ENCODE measurements at places on chromosomes 16 and 17. TPM values are rescaled to one million over a fixed set of nuclear protein-coding genes. Genes with fewer than 3 reads are reported as not detected.

Gene CYGB
- 9.6 TPM for total RNA-seq

DNA sequence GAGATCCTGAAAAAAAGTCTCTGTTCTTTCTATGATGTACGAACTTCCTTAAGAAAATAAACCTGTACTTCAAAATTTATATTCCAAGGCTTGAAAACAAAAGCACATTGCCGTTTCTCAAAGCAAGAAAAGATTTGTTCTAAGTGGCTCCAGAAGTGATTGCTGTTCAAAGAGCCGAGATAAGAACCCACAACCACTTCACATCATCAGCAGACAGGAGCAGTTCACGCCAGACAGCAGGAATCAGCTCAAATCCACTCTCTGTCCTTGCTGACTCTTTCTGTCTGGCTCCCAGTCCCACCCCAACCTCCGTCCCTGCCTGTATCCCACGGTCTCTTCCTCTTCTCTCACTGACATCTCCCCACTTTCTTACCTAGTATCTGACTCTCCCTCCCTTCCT, 85.0 kb upstream of the MYOCD start:
- no peak overlapping the region for H3K4me3 ChIP-seq
- no peaks in the 10 kb centered on the region for H3K4me1 ChIP-seq
- no peak overlapping the region for H3K27ac ChIP-seq
- DNase-seq: no peak

- H3K27me3 ChIP-seq: no peaks in the 10 kb centered on the region
- no peak for DNase-seq
- H3K4me1 ChIP-seq: no peaks in the 10 kb centered on the region
- H3K4me3 ChIP-seq: no peak overlapping the region
- no peak overlapping the region for H3K27ac ChIP-seq
- no peaks in the 10 kb centered on the region for H3K36me3 ChIP-seq
Measured at GRCh38 chr16:60091529-60091928, 1357.4 kb upstream of the GOT2 start.

DNA sequence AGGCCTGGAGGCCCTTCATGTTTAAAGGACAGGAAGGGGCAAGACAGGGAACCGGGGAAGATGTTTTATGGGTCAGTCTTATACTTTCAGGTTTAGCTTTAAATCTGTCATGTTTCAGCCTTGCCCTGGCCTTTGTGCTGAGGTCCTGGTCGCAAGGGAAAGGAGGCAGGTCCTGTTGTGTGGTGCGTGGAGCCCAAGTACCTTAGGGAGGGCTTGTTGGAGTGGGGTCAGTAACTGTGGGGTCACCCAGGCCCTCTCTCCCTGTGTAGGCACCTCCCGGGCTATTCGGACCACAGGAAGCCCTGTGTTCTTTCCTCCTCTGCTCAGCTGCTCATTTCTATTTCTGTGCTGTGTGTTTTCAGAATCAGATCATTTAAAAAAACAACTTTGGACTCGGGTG, 42.7 kb downstream of the MPRIP start:
- H3K4me1 ChIP-seq: peaks cover 24% of the 10 kb centered on the region
- no peak for DNase-seq
- no peak overlapping the region for H3K4me3 ChIP-seq
- no peak overlapping the region for H3K27ac ChIP-seq

- no peak for DNase-seq
- H3K4me1 ChIP-seq: no peaks in the 10 kb centered on the region
- no peak overlapping the region for H3K4me3 ChIP-seq
- no peaks in the 10 kb centered on the region for H3K36me3 ChIP-seq
Measured at GRCh38 chr16:47254756-47255155, 111.0 kb upstream of the NETO2 start.

DNA sequence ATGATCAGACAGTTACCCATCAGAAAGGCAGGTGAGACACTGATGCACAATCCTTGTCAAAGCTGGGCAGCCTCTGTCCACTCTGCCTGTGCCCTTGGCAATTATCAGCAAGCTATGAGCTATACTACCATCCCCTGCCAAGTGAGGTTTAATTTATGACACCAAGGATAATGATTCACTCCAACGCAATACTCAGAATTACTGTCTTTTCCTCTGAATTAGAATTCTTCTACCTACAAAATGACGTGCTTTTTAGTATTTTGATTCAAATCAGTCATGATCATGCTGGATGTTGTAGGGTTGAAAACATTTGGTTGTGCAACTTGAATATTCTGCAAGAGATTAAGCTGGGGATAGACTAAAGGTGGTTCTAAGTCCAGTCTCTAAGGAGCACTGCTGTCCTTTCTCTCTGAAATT, 116.8 kb upstream of the SOX9 start:
- no peak for DNase-seq
- no peaks in the 10 kb centered on the region for H3K27me3 ChIP-seq
- H3K27ac ChIP-seq: no peak overlapping the region
- H3K4me3 ChIP-seq: no peak overlapping the region

Gene KCNAB3
- total RNA-seq: 1.3 TPM

Gene G6PC1
- not detected for total RNA-seq

DNA sequence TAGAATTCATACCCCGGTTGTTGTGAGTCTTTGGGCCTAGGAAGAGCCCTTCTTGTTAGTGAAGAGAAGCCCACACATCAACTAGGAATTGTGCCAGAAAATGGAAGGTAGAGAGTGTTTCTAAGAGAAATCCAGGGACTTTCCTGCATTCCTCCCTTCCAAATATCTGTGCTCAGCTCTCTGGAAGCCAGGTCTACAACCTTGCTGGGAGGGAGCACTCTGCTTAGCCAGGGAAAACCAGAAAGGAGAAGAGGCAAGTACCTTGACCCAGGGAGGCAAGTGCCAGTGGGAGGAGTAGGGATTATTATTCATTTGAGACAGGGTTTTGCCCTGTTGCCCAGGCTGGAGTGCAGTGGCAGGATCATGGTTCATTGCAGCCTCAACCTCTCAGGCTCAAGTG, 48.4 kb upstream of the TAC4 start:
- H3K4me3 ChIP-seq: no peak overlapping the region
- no peaks in the 10 kb centered on the region for H3K27me3 ChIP-seq
- no peak for DNase-seq
- H3K36me3 ChIP-seq: no peaks in the 10 kb centered on the region

Gene NTN1
- 3.6 TPM for total RNA-seq

Gene PRKCB
- total RNA-seq: 10.6 TPM

Gene STX4
- 25.9 TPM for total RNA-seq

Gene NLRC3
- 1.3 TPM for total RNA-seq

- peaks cover 3% of the 10 kb centered on the region for H3K27me3 ChIP-seq
- no peaks in the 10 kb centered on the region for H3K36me3 ChIP-seq
- H3K4me1 ChIP-seq: no peaks in the 10 kb centered on the region
- H3K27ac ChIP-seq: no peak overlapping the region
- DNase-seq: no peak
Measured at GRCh38 chr16:65406933-65407332, 285.1 kb upstream of the CDH11 start.

DNA sequence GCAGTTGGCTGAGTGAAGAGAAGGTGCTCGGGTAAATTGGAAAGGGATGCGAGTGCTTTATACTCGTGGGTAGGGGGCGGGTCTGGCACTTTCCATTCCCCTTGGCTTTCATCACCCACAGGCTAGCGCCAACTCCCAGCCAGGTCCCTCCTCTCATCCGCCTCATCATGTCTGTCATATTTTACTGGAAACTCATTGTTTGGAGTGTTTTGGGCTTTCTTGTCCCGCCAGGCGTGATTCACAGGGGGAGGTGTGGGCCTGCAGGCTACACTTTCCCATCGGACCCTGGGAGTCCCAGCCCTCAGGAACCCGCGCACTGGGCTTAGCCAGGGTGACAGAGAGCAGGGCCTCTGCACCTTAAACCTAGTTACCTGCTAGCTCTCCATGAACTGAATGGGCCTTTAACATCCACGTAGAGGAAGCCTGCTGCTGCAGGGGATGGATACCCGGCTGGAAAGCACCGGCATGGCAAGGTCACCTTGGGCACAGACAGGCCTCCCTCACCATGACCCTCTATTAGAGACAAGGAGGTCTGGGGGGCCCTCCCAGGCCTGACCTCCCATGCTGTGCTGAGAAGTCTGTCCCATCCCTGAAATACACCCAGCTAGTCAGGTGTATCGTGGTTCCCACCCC, at the start of gene KRT14:
KRT14 (minus strand) TSS at position 33 of the 633 bp plus-strand sequence. CDS start 61 bp downstream, outside the sequence.
- H3K4me3 ChIP-seq: no peak within 1 kb of the TSS
- no peak within 1 kb of the TSS for H3K27ac ChIP-seq
- DNase-seq: no peak
- H3K36me3 ChIP-seq: no peaks in the 10 kb centered on the region

DNA sequence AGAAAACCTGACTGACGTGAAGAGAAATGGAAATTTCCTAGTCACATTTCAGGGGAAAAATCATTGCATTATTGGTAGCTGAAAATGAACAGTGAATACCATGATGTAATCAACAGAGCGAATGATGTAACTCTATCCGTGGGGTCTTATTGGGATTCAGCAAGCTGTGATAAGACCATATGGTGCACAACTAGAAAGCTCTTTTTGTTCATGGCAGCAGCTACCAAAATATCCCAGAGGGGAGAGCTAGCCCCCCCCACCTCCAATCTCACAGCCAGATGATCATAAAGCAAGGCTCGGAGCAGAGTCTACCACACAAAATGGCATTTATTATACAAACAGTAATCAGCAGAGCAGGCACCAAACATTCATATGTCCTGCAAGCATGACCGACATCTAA, 22.2 kb upstream of the DNAH17 start:
- H3K4me3 ChIP-seq: no peak overlapping the region
- no peaks in the 10 kb centered on the region for H3K27me3 ChIP-seq
- H3K4me1 ChIP-seq: no peaks in the 10 kb centered on the region

Gene ACSF3
- 48.8 TPM for total RNA-seq
